ENCODE measurements at places on chromosomes 6 and 20. TPM values are rescaled to one million over a fixed set of nuclear protein-coding genes. Genes with fewer than 3 reads are reported as not detected.
A peak's percentile ranks its signal among the peaks of the same experiment; 100 is the strongest.

DNA sequence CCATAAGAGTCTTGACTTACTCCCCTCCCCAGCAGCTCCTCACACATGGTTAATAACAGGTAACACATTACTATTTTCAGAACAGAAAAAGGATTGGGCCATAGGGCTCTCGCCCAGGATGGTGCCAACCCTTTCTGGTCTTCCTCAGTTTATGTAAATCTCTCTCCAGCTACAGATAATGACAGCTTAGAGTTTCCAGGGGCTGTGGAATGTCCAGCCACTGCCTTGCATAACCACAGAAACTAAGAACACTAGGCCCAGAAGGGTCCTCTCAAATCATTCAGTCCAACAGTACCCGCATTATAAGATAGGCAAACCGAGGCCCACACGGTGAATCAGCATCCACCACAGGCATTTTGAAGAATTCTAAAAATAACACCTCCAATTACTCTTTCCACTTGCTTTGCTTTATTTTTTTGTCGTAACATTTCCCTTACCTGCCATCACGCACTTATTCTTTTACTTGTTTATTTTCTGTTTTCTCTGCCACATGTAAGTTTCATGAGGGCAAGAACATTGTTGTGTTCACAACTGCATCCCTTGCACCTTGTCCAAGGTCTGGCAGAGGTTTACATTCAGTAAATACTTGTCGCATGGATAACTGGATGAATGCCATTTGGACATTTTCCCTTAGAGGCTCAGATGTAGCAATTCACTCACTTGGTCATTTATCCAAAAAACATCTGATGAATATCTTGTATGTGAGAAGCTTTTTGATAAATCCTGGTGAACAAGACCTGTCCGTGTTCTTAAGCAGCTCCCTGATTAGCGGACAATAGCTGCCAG lies 6.4 kb upstream of the SDC4 start:
- DNase-seq, result peak; percentile 57
- no peaks in the 10 kb centered on the region for H3K36me3 ChIP-seq
- H3K27ac ChIP-seq, result peak overlapping the region; percentile 92
- no peaks in the 10 kb centered on the region for H3K27me3 ChIP-seq
- peak overlapping the region; percentile 64 for H3K4me3 ChIP-seq
- H3K4me1 ChIP-seq, result peaks cover 52% of the 10 kb centered on the region

The SLC32A1 gene
- not detected for total RNA-seq

- peak; percentile 3 for DNase-seq
- H3K4me1 ChIP-seq, result peaks cover 5% of the 10 kb centered on the region
- H3K4me3 ChIP-seq, result no peak overlapping the region
- no peaks in the 10 kb centered on the region for H3K36me3 ChIP-seq
Observed at GRCh38 chr20:24808616-24809015, 140.5 kb upstream of the CST7 start.

The ERVFRD-1 gene
- total RNA-seq, result not detected

DNA sequence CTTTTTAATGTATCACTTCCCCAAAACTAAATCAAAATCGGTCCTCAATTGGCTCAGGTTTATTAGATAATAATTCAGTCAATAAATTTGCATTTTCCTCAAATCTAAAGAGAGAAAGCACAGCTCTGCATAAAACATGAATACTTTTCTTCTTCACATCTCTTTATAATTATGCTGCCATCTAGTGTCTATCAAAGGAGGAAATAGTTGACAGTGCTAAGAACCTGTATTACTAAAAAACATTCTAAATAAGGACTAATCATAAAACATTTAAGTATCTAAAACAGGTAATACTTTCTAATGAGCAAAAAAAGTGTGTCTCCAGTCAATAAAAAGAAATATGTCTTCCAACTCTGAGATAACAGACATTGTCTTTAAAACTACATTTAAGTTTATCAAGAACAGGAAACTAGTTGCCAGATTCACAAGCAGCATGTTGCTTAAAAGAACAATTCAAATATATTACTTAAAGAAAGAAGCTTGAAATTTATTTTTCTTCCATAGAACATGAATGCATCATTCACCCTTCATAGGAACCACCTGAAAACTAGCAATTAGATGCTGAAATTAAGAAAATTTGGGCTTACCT lies 56.5 kb upstream of the DST start:
- H3K27me3 ChIP-seq, result peaks cover 1% of the 10 kb centered on the region
- no peaks in the 10 kb centered on the region for H3K36me3 ChIP-seq
- no peak for DNase-seq
- no peaks in the 10 kb centered on the region for H3K4me1 ChIP-seq

GRCh38 chr6:157283330-157283898 lies 39.9 kb downstream of the TMEM242 start:
- no peak overlapping the region for H3K4me3 ChIP-seq
- no peak for DNase-seq
- no peaks in the 10 kb centered on the region for H3K27me3 ChIP-seq
- no peaks in the 10 kb centered on the region for H3K4me1 ChIP-seq
- H3K36me3 ChIP-seq, result no peaks in the 10 kb centered on the region
